MG63 (cell line): ENCODE measurements at places on chromosomes 11 and 22.

DNA sequence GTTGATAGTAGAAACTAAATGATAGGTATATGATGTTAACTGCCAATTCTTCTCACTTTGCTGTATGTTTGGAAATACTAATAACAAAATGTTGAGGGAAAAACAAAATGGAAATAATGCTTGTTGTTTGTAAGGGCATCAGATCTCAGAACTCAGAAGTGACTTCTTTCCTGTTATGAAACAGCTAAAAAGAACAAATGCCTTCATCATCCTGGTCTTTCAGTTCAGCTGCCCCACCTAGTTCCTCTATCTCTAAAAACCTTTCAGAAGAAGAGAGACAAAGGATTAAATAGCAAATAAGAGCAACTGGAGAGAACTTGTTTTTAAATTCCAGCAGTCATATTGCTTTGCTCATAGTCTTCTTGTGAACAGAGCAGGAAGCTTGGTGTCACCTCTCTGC lies 345.3 kb upstream of the NCAM1 start:
- DNase-seq: no peak

GRCh38 chr11:35487532-35488078 lies 37.8 kb downstream of the PAMR1 start:
- DNase-seq: peak; percentile 33

DNA sequence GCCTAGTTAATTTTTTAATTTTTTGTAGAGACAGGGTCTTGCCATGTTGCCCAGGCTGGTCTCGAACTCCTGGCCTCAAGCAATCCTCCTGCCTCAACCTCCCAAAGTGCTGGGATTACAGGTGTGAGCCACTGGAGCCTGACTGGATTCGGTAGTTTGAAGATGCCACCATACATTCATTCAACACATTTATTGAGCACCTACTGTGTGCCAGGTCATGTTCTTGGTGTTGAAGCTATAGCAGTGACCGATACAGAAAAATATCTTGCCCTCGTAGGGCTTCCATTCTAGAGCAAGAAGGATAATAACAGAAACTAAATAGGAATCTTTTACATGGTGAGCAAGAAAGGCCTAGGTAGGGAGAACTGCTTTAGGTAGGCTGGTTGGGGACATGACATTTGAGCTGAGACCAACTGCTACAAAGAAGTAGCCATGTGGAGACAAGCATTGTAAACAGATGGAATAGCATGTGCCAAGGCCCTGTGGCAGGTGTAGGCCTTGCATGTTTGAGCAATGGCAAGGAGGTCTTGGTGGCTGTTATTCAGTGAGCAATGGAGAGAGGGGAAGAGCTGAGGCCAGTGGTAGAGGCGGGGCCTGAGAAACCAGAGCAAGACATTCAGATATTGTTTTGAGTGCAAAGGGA lies 1.7 kb upstream of the MYRF start:
- DNase-seq: no peak

DNA sequence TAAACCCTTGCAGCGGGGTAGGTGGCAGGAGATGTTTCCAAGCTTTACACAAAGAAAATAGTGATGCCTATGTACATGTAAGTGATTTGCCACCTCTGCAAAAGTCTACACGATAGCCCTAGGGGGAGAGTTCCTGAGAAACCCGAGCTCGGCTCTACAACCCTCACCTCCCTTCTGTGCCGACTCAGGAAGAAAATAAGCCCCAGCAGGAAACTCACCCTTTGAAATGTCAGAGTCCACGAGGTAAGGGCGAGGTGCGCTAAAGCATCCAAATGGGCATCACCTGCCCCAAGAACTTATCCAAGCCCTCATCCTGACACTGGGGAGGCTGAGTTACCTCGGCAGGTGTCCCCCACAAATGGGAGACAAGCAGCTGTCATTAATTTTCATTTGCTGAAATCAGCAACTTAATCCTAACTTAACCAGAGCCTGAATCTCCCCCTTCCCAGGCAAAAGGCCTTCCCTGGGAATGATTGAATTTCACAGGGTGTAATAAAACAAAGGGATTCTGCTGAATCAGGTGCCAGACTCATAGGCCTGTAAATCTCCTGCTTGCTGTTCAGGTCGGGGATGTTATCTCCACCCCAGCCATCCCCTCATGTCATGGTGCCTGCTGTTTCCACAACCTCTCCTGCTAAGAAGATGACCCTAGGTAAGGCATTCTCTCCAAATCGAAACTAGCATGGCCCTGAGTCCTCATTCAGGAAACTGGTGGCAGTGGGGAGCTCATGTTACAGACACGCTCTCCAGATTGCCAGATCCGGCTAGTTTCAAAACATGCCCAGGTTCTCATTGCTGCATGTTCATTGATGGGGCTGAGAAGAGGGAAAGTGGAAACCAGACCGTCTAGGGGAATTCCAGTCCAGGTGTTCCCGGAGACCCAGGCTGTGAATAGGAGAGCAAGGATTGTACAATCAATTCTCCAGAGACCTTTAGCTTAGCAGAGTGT lies 105.3 kb upstream of the KIRREL3 start:
- no peak for DNase-seq

- DNase-seq: no peak
These were observed 66.1 kb downstream of the CHST1 start for GRCh38 chr11:45599161-45599943.

- DNase-seq: no peak
These were observed 688.5 kb downstream of the TBC1D22A start for GRCh38 chr22:47450876-47451475.

DNA sequence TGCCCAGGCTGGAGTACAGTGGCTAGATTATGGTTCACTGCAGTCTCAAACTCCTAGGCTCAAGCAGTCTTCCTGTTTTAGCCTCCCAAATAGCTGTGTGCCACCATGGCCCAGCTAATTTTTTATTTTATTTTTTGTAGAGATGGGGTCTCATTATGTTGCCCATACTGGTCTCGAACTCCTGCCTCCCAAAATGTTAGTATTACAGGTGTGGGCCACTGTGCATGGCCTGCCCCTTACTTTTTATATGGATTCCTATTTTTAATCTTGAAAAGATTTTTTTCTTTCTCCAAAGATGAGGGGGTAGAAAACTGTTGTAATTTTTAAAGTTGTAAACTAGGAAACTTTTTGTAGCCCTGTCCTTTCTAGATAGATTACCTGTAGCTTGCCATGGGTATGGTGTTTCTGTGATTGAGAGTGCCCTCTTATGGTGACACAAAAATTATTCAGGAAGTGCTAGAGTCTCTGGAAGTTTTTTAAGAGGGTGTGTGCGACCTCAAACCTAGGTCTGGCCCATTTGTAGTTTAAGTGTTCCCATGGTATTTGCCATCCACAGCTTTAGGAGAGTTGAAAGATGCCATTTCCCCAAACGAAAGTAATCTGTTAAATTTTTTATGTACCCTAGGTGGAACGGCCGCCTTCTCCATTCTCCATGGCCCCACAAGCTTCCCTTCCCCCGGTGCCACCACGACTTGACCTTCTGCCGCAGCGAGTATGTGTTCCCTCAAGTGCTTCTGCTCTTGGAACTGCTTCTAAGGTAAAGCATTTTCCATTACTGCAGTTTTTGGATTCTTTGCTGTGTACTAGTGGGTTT lies 32.4 kb downstream of the MCAM start:
- DNase-seq: no peak

- no peak for DNase-seq
These were observed 1.1 kb downstream of the PRDX5 start for GRCh38 chr11:64318766-64319761.

DNA sequence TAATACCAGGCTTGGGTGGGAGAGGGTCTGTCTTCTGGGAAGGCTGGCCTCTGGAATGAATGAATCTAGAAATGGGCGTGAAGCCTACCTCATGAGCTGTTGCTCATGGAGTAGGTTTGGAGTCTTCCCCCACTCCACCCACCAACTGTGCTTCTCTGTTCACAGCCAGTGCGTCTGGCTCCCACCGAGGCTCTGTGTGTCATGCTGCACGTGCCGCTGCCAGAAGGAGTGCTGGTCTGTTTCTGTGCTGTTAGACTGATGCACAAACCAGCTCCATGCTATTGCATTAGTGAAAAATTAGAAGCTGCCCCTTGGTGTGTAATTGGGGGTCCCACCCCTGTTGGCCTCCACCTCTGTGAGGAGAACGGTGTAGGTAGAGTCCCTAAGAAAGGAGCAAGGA lies 132.3 kb upstream of the PARVA start:
- no peak for DNase-seq

DNA sequence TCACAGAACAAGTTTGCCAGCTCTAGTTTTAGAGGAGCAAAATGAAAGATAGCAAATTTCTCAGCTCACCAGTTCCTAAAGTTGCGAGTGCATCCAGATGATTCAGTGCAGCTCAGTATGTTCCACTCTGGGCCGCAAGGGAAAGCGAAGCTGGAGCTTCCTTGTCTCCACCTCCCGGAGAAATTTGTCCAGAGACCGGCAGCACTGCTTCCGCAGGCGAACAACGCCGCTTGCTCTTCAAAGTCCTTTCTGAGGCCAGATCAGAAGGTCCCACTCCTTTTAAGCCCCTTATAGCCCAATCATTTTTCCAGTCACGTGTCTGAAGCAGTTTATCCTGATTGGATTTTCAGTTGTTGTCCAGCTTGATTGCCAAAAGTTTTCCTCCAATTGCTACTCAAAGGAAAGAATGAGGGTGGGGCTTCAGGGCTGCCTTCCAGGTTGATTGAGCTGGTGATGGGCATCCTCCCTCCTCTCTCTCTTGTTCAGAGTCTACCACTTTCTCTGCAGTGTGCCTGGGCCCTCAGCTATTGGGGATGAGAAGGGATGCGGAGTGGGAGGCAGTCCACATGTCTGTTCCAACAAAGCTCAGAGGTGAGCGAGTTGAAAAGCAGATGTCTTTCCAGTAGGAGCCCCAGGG lies at the start of gene ZNF280A:
ZNF280A (minus strand) TSS at position 251 of the 637 bp plus-strand sequence. CDS start 4,640 bp downstream, outside the sequence.
- peak; percentile 72 for DNase-seq

GRCh38 chr11:14636119-14636518 lies 7.5 kb upstream of the PDE3B start:
- no peak for DNase-seq

- DNase-seq: no peak
These were observed 171.5 kb downstream of the RCN1 start for GRCh38 chr11:32262367-32262766.

- DNase-seq: peak; percentile 95
These were observed 129.7 kb downstream of the LDLRAD3 start for GRCh38 chr11:36073411-36074203.

DNA sequence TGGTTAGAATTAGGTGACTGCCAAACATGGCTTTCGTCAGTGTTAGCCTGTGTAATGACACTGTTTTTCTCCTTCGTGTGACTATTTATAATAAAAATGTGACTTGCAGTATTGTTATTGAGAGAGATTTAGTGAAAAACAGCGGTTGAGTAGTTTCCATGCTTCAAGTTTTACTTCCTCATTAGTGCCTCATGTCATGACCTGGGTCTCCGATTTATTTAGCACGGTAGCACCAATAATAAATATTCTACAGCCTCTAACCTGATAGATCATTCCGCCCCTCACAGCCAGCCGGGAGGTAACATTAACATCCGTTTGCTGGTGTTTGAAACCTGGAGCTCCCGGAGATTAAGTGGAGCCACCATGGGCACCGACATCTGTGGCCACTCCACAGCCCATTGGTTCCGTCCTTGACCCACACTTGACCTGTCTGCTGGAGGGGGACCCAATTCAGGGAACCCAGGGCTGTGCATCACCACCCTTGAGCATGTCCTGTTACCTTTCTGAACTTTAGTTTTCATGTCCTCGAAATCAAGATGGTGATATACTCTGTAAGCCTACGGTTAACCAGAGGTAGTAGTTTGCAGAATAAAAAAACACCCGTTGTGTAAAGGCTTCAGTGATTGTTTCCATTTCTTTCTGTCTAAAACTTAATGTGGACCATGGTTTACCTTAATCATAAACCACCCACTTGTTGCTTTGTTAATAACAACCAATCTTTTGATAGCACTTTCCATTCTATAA lies 104.1 kb downstream of the ATXN10 start:
- no peak for DNase-seq

- DNase-seq: peak; percentile 22
These were observed 21.8 kb upstream of the IL17REL start for GRCh38 chr22:50034126-50035081.

DNA sequence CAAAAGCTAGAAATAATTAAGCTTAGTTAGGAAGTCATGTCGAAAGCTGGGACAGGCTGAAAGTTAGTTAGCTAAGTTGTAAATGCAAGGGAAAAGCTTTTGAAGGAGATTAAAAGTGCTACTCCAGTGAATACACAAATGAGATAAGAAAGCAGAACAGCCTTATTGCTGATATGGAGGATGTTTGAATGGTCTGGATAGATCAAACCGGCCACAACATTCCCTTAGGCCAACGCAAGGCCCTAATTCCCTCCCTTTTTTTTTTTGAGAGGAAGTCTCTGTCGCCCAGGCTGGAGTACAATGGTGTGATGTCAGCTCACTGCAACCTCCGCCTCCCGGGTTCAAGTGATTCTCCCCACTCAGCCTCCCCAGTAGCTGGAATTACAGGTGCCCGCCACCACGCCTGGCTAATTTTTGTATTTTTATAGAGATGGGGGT lies 23.3 kb upstream of the WEE1 start:
- no peak for DNase-seq

- DNase-seq: no peak
These were observed 59.6 kb downstream of the FLRT1 start for GRCh38 chr11:64095273-64095817.

- DNase-seq: no peak
These were observed 7.0 kb downstream of the RHBDD3 start for GRCh38 chr22:29260601-29261315.

DNA sequence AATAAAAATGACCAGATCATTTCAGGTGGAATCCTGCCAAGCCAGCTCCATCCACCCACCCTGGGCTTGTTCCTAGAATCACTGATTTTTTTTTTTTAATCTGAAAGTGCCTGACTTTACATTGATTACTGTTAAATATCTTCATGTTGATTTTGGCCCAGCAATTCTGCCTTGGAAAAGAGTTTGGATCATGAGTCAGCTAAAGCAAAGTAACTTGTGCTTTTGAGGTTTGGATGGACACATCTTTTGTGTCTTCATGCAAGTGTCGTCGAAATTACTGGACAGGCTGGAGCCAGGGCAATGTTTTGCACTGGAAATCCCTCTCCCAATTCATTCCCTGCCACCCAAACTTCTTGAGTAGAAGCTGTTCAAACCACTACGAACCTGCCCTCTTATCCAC lies 164.0 kb upstream of the SYT13 start:
- peak; percentile 54 for DNase-seq

- no peak for DNase-seq
These were observed 711.1 kb downstream of the BRD1 start for GRCh38 chr22:49116486-49117120.
